ENCODE measurements at places on chromosomes 7 and 10. TPM values are rescaled to one million over a fixed set of nuclear protein-coding genes. Genes with fewer than 3 reads are reported as not detected.

DNA sequence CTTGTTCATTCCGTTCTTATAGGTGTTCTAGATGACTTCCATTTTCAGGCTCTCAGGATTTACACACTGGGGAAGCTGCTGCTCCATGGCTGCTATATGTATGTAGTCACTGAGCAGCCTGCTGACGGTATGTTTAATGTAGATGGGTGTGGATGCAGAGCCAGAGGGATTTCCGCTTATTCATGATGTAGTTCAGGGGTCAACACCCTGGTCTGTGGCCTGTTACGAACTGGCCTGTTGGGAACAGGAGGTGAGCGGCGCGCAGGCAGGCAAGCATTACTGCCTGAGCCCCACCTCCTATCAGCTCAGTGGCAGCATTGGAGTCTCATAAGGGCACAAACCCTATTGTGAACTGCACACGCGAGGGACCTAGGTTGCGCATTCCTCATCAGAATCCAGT lies 33.9 kb downstream of the DNAJB6 start:
- peak; percentile 46 for DNase-seq
- H3K4me3 ChIP-seq: no peak overlapping the region
- H3K36me3 ChIP-seq: peaks cover 76% of the 10 kb centered on the region
- H3K4me1 ChIP-seq: peaks cover 9% of the 10 kb centered on the region

The IFIT3 gene
- 2.0 TPM for total RNA-seq

- no peak for DNase-seq
- peaks cover 33% of the 10 kb centered on the region for H3K36me3 ChIP-seq
Observed at GRCh38 chr7:98295467-98296192, 14.1 kb downstream of the BRI3 start.

GRCh38 chr7:51055039-51055840 lies 261.4 kb downstream of the COBL start:
- H3K27me3 ChIP-seq: no peaks in the 10 kb centered on the region
- no peaks in the 10 kb centered on the region for H3K36me3 ChIP-seq
- no peak overlapping the region for H3K4me3 ChIP-seq

DNA sequence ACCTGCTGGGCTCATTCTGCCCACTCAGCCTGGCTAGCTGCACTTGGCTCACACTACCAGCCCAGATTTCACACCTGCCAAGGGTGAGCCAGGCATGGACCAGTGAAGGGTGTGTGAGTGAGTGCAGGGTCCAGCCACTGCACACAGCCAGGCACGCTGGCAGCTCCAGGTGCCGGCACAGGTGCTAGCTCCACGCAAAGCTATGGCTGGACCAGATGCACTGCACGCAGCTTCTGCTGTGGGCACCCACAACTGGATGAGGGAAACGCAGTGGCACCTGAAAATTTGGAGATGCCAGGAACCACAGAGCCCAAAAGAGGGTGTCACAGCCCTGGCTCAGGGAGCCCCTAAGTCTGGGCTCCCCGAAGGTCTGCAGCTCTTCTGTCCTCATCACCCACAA lies 24.9 kb upstream of the TES start:
- no peak overlapping the region for H3K4me3 ChIP-seq
- no peak overlapping the region for H3K27ac ChIP-seq
- DNase-seq: no peak
- H3K36me3 ChIP-seq: no peaks in the 10 kb centered on the region
- H3K27me3 ChIP-seq: no peaks in the 10 kb centered on the region

GRCh38 chr10:11245510-11245909 lies 227.8 kb downstream of the CELF2 start:
- no peak overlapping the region for H3K4me3 ChIP-seq
- no peak overlapping the region for H3K27ac ChIP-seq
- peaks cover under 1% of the 10 kb centered on the region for H3K36me3 ChIP-seq
- no peaks in the 10 kb centered on the region for H3K27me3 ChIP-seq
- H3K4me1 ChIP-seq: peaks cover 12% of the 10 kb centered on the region
- no peak for DNase-seq

DNA sequence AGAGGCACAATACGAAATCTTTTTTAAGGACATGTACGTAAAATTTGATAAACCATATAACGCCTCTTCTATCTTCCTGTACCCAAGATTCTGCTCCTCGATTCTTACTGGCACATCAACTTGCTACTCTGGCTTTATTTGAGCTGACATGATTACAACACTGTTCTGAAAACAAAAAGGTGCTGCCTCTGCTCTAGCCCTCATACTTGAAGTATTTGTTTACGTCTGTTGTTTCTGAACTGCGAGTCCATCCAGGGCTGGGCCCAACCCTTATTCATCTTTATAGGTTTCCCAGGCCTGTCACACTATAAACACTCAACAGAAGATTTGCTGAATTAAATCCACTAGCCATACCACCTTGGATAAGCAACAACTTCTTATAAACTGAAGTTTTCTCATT lies 96.2 kb upstream of the SVIL start:
- H3K27me3 ChIP-seq: no peaks in the 10 kb centered on the region
- DNase-seq: no peak
- H3K4me1 ChIP-seq: peaks cover 48% of the 10 kb centered on the region

The AKR1C1 gene
- 35.2 TPM for total RNA-seq

GRCh38 chr7:108452707-108453106 lies 3.5 kb downstream of the NRCAM start:
- H3K4me1 ChIP-seq: peaks cover 27% of the 10 kb centered on the region
- H3K4me3 ChIP-seq: no peak overlapping the region
- DNase-seq: no peak
- no peaks in the 10 kb centered on the region for H3K36me3 ChIP-seq

The CUL1 gene
- 50.8 TPM for total RNA-seq

GRCh38 chr10:126013489-126014281 lies 117.3 kb downstream of the FANK1 start:
- no peaks in the 10 kb centered on the region for H3K27me3 ChIP-seq
- DNase-seq: no peak
- H3K36me3 ChIP-seq: no peaks in the 10 kb centered on the region

- no peak overlapping the region for H3K4me3 ChIP-seq
- no peaks in the 10 kb centered on the region for H3K27me3 ChIP-seq
- peaks cover 9% of the 10 kb centered on the region for H3K4me1 ChIP-seq
- H3K27ac ChIP-seq: no peak overlapping the region
- H3K36me3 ChIP-seq: no peaks in the 10 kb centered on the region
Observed at GRCh38 chr10:75498884-75499350, 67.5 kb downstream of the LRMDA start.

GRCh38 chr10:31864834-31865518 lies 63.7 kb downstream of the ARHGAP12 start:
- H3K27ac ChIP-seq: no peak overlapping the region
- no peaks in the 10 kb centered on the region for H3K27me3 ChIP-seq
- no peak for DNase-seq
- H3K36me3 ChIP-seq: peaks cover 4% of the 10 kb centered on the region
- no peak overlapping the region for H3K4me3 ChIP-seq

Measured in suprapubic skin (tissue), 4 donors.